Stimulated activated CD8-positive, alpha-beta memory T cell treated with anti-CD3 and anti-CD28 coated beads, Interleukin-15, amount 100 ng/mL, for 48 hours (primary cell): ENCODE measurements at places on chromosomes 13 and 19.

DNA sequence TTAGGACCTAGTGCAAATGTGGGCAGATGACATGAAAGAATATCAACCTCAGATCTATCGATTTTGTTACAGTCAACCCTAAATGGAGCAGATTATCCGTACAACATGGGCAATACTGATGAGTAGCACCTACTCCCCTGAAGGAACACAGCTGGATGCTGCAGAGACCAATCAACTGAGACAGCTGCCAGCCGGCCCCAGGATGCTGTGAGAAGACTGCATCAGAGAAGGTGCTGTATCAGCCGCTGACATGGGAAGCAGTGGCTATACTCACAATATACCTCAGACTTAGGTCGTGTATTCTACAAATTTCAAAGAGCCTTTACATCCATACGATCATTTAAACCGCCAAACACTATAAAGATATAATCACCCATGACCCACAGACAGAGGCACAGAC is 95.9 kb upstream of the FNDC3A start:
- DNase-seq: no peak

DNA sequence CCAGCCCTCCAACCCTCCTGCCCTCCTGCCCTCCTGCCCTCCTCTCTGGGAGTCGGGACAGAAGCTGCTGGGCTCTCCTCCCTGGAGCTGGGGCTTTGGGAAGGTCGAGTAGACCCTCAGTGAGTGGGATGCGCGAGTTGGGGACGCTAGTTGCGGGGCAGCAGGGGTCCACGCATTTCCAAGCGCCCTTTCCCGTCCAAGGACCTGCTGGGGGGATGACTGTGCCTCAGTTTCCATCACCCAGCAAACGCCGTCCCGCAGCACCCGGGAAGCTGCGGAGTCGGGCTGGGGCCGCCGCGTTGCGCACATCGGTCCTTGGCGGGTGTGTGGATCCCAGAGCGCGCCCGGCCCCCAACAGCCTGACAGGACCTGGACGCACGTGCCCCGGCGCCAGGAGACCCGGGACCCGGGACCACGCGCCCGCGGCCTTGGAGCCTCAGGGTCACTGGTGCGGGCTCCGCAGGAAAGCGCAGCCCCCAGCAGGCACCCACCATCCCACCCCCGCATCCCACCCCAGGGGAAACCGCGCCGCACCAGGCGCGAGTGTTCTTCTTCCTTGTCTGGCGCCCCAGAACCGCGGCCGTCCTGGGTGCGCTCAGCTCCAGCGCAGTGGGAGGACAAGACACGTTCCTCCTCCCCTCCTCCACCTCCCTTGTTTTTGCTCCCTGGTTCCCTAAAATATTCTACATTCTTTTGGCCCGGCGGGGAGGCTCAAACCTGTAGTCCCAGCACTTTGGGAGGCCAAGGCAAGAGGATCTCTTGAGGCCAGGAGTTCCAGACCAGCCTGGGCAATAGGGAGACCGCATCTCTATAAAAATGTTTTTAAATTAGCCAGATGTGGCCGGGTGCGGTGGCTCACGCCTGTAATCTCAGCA is 9.2 kb downstream of the ONECUT3 start:
- no peak for DNase-seq

DNA sequence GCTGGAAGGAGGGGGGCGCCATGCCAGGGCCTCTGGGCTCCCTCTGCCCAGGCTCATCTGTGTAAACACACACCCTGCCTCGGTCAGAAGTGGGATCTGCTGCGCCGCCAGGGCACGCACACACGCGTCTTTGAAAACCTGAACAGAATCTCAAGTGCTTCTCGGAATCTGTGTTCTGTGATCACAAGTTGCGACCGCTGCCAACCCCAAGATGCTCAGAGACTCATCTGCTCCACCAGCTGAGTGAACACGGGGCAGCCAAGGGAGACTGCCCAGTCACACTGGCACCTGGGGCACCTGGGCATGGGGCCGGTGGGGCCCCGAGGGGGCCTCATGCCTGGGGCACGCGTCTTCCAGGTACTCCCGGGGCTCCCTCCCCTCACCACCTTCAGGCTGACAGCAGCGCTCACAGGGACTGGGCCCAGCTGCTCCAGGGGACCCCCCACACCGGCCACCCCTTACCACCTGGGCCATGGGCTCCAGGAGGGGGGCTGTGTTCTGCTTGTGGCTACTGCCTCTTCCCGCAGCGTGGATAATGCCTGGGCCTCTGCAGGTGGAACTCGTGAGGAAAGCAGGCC is 59.0 kb downstream of the KLF2 start:
- DNase-seq: no peak

- DNase-seq: peak; percentile 47
These were observed 49.5 kb downstream of the CRYL1 start for GRCh38 chr13:20475927-20476691.

- no peak for DNase-seq
These were observed 30.1 kb downstream of the ZC3H13 start for GRCh38 chr13:46022481-46022880.

DNA sequence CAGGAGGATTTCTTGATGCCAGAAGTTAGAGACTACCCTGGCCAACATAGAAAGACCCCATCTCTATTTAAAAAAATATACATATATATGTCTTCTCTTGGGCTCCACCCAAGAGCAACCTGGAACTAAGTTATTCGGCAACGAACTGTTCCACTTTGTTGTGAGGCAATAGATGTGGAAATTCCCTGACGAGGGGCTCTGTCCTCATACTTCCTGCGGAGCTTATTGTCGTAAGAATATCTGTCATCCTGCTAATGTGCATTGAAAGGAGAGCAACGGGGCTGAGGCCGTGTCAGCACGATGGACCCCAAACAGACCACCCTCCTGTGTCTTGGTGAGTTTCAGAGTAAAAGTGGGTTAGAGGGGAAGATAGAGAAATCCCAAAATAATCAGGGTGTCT is at the start of gene FCAR:
Gene FCAR (plus strand): TSS at position 246 of the 400 bp plus-strand sequence. CDS start 55 bp downstream, at position 301.
- DNase-seq: no peak

DNA sequence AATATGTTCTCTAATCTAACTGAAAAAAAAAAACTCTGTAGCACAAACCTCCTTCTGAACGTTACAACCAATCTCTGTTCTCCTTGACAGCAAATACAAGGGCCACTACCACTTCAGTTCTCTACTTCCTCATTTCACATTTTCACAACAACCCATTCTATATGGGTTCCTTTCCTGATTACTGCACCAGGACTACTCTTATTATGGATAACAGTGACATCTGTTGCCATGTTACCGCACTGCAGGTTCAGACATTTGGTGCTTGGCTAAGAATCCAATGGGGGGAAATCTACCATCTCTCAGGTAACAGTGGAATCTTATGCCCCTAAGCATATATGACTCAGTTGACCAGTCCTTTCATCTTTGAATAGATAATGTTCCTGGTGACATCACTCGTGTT is 11.6 kb upstream of the FPR3 start:
- no peak for DNase-seq

GRCh38 chr13:96091164-96092117 is 1.5 kb downstream of the HS6ST3 start:
- no peak for DNase-seq

DNA sequence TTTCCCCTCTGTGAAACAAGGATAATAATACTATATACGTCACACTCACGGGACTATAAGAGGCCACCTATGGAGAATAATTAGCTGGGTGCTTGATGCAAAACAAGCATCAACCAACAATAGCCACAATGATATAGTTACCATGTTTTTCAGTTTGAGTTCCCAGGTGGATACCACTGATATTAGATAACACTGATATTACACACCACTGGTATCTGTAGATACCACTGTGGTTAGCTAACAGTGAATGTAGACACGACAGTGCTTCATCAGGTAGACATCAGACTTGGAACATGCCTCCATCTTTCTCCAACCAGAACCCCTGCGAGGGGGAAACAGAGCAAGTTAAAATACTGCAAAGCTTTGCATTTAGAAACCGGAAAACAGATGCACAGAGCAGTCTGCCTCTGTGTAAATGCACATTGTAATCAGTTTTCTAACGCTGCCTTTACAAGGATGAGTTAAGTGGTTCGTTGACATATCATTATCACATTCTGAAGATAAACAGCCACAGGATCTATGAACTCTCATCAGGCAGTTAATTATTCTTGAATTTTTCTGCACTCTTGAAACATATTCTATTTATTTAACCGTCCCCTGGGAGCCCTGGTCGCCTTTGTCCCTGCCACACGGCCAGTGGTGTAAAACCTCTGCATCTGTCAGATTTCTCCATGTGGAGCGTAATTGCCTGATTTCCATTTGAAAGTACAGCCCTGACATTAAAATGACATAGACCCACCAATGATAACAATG is 80.7 kb downstream of the RNASEH2B start:
- DNase-seq: no peak

- no peak for DNase-seq
These were observed 10.6 kb downstream of the SCGB2B2 start for GRCh38 chr19:34666200-34666957.

- no peak for DNase-seq
These were observed 34.1 kb downstream of the DLEU7 start for GRCh38 chr13:50809133-50810090.

GRCh38 chr13:73754727-73755292 is 379.4 kb downstream of the KLF12 start:
- no peak for DNase-seq

DNA sequence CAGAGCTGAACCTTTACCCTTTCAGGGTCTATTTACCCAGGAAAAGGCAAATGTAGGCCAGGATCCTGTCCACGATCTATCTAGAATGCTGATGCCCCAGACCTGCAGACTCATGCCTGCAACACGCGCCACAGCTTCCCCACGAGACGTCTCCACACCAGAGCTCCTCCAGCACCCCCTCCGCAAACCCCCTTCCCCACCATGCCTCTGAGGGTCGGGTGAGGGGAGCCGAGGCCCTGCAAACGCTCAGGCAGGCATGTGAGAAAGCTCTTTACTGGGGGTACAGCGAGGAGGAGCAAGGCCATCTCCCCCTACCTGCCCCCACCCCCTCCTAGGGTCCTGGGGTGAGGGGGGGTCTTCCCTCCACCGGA is 8.9 kb downstream of the DYRK1B start:
- DNase-seq: no peak

GRCh38 chr19:5977222-5977784 is 637 bp downstream of the RANBP3 start:
- DNase-seq: no peak

DNA sequence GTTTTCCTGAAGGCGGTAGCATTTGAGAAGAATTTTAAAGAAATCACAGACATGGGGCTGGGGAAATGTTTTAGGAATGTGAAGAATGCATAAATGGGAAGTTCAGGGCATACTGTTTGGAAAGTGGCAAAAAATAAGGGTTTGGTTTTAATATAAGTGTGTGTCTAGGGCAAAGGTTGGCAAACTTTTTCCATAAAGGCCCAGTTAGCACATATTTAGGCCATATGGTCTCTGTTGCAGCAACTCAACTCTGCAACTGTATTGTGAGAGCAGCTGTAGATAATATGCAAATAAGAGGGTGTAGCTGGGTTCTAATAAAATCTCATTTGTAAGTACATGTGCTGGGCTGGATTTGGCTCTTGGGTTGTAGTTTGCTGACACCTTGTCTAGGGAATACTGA is 521.9 kb downstream of the DIAPH3 start:
- DNase-seq: no peak

DNA sequence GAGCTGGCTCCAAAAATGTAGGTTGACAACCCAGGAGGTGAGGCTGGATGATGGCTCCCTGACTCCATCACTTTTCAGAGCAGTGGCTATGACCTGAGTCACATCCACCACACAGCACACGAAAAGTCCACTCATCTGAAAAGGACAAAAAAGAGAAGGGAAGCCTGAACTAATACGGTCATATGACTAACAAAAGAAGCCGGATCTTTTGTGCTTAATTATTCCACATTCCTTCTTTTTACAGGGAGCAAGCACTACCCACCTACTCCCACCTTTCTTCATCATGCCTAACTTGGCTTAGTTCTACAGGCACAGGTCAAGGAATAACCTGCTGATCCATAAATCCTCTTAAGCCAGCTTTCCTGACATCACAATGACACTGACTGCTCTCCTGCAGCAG is 601.3 kb upstream of the MIR17HG start:
- DNase-seq: no peak

- DNase-seq: no peak
These were observed 269.1 kb downstream of the ABCC4 start for GRCh38 chr13:95032121-95032520.

DNA sequence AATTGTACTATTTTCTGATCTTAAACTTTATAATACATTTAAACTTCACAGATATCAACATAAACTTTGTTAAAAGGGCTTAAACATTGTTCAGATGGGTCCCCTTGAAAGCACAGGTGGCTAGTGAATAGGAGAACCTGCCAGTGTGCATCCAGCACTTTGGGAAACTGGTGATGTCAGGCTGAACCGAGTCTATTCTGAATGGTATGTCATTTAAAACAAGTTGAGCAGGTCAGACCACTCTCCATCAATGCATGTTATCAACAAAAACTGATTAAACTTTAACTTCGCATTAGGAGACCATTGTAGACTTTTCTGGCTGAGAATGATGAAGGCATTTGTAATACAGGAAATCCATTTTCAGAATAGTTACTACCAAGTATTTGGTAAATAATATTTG is 50.1 kb upstream of the FREM2 start:
- DNase-seq: no peak

DNA sequence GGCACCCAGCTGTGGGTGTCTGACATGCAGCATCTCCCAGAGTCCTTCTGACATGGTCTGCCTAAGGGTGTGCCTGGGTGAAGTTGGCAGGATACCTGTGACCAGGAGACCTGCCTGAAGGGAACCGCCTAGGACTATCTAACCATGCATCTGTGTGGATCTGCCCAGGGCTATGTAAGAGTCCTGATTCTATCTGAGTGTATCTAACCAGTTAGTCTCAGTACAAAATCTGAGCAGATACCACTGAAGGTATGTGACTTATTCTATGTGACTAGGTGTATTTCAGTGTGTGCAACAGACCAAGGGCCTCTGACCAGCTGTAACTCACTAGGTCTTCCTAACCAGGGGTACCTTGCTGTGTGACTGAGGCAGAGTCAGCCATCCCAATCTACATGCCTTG is 28.2 kb upstream of the FBL start:
- DNase-seq: no peak

DNA sequence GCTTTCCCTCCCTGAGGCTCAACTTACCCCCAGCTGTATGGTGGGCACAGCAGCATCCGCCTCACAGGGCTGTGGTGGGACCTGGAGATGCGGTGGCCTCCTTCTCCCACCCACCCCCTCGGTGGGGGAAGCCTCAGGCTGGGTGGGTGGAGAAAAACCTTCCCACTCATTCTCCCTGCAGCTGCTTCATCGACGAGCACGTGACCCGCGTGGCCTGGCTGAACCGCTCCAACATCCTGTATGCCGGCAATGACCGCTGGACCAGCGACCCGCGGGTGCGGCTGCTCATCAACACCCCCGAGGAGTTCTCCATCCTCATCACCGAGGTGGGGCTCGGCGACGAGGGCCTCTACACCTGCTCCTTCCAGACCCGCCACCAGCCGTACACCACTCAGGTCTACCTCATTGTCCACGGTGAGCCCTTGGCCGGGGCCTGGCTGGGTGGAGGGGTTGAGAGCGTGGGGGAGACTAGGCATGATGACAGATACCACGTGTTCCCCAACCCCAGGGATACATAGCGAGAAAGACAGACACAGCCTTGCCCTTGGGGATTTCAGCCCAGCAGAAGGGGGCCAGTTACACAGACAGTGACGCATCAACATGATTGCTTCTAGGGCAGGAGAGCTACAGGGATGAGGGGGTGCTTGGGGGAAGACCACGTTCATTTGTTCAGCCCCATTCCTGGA is 12.2 kb downstream of the IGLON5 start:
- no peak for DNase-seq
